ENCODE measurements at places on chromosomes 5 and 9. TPM values are rescaled to one million over a fixed set of nuclear protein-coding genes. Genes with fewer than 3 reads are reported as not detected.

DNA sequence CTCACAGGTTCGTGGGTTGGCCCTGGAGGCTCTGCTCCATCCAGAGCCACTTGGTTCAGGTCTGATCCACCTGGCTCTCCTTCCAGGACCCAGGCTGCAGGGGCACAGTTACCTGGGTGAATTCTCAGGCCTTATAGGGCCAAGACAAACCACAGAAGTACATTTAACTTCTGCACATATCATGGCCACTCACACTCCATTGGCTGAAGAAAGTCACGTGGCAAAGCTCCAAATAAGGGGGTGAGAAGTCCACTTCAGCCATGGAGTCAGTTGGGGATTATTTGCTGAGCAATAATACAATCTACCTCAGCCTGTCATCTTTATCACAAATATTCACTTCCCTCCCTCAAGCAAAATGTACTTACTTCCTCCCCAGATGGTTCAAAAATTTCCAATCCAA is 83.6 kb downstream of the MACROH2A1 start:
- no peaks in the 10 kb centered on the region for H3K36me3 ChIP-seq
- H3K27ac ChIP-seq, result no peak overlapping the region
- no peak for DNase-seq
- no peak overlapping the region for H3K4me3 ChIP-seq
- no peaks in the 10 kb centered on the region for H3K27me3 ChIP-seq

GRCh38 chr5:90519081-90519480 is 10.3 kb downstream of the LYSMD3 start:
- no peak overlapping the region for H3K27ac ChIP-seq
- H3K4me1 ChIP-seq, result no peaks in the 10 kb centered on the region
- no peak for DNase-seq

GRCh38 chr5:145629047-145629446 is 206.1 kb downstream of the PRELID2 start:
- H3K27me3 ChIP-seq, result no peaks in the 10 kb centered on the region
- no peak overlapping the region for H3K27ac ChIP-seq
- no peaks in the 10 kb centered on the region for H3K4me1 ChIP-seq
- H3K4me3 ChIP-seq, result no peak overlapping the region
- no peak for DNase-seq

GRCh38 chr5:94080390-94080789 is 339.0 kb upstream of the POU5F2 start:
- DNase-seq, result no peak
- no peak overlapping the region for H3K27ac ChIP-seq
- no peak overlapping the region for H3K4me3 ChIP-seq
- H3K4me1 ChIP-seq, result no peaks in the 10 kb centered on the region
- H3K36me3 ChIP-seq, result no peaks in the 10 kb centered on the region

DNA sequence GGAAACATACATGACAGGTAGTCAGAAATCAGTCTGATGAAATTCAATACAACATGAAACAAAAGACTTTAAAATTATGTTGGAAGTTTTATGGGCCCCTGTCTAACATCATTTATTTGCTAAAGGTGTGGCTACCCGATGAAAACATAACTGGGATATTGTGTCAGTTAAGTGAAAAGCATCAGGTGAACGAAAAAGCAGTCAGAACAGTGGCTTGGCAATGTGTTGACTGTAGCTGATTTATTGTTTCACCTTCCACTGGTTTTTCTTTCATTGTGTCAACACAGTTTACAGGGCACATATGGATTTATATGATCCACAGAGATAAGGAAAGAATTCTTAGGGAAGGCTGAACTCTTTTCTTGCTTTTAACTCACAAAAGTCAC is 429.6 kb upstream of the ZNF608 start:
- no peaks in the 10 kb centered on the region for H3K27me3 ChIP-seq
- H3K36me3 ChIP-seq, result no peaks in the 10 kb centered on the region
- no peak overlapping the region for H3K4me3 ChIP-seq
- peak overlapping the region; percentile 74 for H3K27ac ChIP-seq
- peaks cover 10% of the 10 kb centered on the region for H3K4me1 ChIP-seq

The PFN3 gene
- total RNA-seq, result not detected

- H3K4me1 ChIP-seq, result peaks cover 6% of the 10 kb centered on the region
- H3K27me3 ChIP-seq, result no peaks in the 10 kb centered on the region
- no peak overlapping the region for H3K27ac ChIP-seq
- no peaks in the 10 kb centered on the region for H3K36me3 ChIP-seq
- no peak overlapping the region for H3K4me3 ChIP-seq
- DNase-seq, result no peak
These were observed 22.3 kb upstream of the RHOBTB3 start for GRCh38 chr5:95708876-95709275.

The PTCH1 gene
- 6.6 TPM for total RNA-seq

GRCh38 chr5:134053314-134053839 is 48.6 kb upstream of the VDAC1 start:
- no peaks in the 10 kb centered on the region for H3K36me3 ChIP-seq
- peak overlapping the region; percentile 64 for H3K27ac ChIP-seq
- peaks cover 19% of the 10 kb centered on the region for H3K4me1 ChIP-seq
- no peak overlapping the region for H3K4me3 ChIP-seq
- H3K27me3 ChIP-seq, result no peaks in the 10 kb centered on the region
- DNase-seq, result no peak

The PRUNE2 gene
- 0.18 TPM for total RNA-seq

The PCA3 gene
- not detected for total RNA-seq

- H3K27me3 ChIP-seq, result no peaks in the 10 kb centered on the region
- no peaks in the 10 kb centered on the region for H3K4me1 ChIP-seq
- H3K36me3 ChIP-seq, result no peaks in the 10 kb centered on the region
- H3K4me3 ChIP-seq, result no peak overlapping the region
- DNase-seq, result no peak
- H3K27ac ChIP-seq, result no peak overlapping the region
These were observed 335.6 kb upstream of the CLINT1 start for GRCh38 chr5:158194561-158194976.

Data from Panc1 (cell line).